ENCODE measurements at places on chromosomes 7 and 10.

- no peak for DNase-seq
Measured at GRCh38 chr10:64320448-64320847, 799.2 kb downstream of the REEP3 start.

GRCh38 chr10:15427843-15428414 lies 56.8 kb upstream of the FAM171A1 start:
- DNase-seq = no peak

DNA sequence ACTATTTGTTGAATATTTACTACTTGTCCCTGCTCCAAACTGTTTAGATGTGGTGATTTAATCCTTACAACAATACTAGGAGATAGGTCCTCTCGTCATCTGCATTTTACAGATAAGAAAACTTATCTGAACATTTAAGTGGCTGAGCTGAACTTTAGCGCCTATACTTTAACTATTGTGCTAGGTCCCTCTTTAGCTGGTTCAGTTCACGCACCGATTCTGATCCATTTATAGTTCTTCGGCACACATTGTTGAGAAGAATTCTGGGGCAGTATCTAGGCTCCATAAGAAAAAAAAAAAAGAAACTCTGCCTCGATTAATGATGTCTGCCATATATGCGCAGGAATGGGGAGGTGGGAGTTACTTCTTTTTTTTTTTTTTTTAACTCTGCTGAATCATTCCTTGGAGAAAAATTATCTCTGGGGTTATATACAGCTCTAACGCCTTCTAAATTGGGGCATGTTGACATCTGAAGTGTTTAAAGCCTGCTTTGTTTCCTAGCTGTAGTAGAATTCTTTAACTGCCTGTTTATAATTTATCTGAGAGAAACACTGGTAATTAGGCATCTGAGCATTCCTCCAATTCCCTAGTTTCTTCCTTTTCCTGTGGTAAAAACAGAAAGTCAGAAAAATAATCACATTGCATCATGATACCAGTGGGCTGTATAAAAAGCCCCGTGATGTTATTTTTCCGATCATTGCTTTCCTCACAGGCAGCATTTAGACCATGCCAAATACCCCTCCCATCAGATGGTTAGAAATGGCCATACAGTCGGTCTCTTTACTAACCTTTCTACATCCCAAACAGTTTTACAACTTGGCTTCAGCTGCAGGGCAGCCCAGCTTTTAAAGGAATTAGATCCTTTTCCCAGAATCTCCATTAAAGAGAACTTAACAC lies 98.5 kb upstream of the KDM7A start:
- DNase-seq = no peak

DNA sequence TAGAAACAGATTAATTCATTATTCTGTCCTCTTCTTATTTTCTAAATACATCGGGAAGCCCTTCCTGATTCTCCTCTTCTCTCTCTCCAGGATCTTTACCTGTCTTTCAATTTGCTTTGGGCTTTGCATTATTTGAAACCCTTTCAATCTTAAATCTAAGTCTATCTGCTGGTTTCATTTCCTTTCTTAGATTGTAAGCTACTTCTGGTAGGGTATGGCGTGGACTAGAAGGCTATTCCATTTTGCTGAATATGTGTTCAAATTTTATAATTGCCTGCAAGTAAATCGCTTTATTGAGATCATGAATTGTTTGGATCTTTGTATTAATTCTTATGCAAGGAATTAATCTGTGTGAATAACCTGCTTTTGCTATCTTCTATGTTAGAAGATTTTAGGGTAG lies 11.1 kb downstream of the STAM start:
- DNase-seq = no peak

GRCh38 chr7:30900053-30900452 lies 11.6 kb upstream of the AQP1 start:
- DNase-seq = no peak

- DNase-seq = no peak
Measured at GRCh38 chr7:157652161-157652953, 315.6 kb downstream of the DNAJB6 start.

- peak; percentile 71 for DNase-seq
Measured at GRCh38 chr10:101130984-101131961, at the start of gene TLX1. Gene TLX1 (plus strand): TSS chr10:101131300. CDS start chr10:101131542, 242 bp downstream.

- DNase-seq = no peak
Measured at GRCh38 chr10:131963811-131964210, 17.9 kb downstream of the BNIP3 start.

- DNase-seq = no peak
Measured at GRCh38 chr7:98465022-98465421, 64.1 kb upstream of the BAIAP2L1 start.

GRCh38 chr7:77524731-77525130 lies 12.4 kb upstream of the PTPN12 start:
- DNase-seq = no peak

DNA sequence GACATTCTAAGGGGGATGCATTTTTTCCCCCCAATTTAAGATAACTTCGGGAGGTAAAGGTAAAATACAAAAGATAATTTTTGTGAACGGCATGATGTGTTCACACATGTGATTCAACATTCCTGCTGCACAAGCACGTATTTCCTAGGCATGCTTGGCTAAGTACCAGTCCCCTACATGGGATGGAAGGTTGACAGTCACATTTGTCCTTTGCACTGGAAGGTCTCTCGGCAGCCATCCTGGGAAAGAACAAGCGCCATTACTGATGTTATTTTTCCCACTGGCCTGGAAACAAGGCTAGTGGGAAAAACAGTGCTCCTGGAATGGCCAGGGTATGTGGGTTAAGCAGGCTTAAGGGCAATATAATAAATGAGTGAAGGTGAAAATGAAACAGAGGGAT lies 276.2 kb upstream of the AOAH start:
- DNase-seq = no peak

DNA sequence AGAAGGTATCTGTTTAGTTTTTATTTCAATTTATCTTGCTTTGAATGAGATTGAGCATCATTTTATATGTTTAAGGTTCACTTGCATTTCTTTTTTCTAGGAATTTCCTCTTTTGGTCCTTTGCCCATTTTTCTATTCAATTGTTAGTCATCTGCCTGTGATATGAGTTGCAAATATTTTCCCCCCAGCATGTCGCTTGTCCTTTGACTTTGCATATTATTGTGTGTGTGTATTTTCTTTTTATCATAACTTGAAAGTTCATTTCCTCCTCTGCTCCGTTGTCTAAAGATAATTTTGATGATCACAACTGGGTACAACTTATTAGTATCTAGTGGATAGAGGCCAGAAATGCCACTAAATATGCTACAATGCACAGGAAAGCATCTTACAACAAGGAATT lies 132.7 kb upstream of the MDFIC start:
- DNase-seq = no peak

DNA sequence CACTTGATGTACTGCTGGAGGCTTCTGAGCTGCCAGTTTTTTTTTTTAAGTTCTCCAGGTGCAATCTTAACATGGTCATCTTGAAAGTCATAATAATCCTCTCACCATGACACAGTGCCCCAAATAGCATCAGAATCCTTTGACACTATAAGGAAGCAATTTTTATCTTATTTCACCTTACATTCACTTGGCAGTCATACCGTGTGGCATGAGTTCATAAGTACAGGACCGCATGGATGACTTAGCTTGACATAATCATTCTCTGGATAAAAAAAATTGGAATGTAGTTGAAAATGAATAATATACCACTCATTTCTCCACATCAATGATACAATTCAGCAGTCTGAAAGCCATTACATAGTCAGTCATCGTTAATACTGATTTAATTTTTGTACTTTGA lies 25.6 kb upstream of the TMEM196 start:
- DNase-seq = no peak

DNA sequence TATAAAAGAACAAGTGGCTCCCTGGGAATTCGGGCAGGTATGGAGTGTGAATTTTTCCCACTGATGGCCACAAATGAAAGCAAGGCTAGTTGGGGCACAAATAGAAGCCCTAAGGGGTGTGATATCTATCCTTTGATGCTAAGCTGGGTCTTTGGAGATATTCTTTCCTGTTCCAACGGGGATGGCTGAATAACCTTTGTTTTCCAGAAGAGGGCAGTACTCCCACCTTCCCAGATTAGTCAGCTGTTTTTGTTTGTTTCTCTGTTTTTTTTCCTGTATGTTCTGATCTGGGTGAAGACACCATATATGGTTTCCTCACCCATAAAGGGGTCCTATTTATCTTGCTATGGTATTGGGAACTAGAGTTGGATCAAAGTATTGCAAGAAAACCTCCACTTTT lies 947.7 kb upstream of the SORCS1 start:
- DNase-seq = no peak

DNA sequence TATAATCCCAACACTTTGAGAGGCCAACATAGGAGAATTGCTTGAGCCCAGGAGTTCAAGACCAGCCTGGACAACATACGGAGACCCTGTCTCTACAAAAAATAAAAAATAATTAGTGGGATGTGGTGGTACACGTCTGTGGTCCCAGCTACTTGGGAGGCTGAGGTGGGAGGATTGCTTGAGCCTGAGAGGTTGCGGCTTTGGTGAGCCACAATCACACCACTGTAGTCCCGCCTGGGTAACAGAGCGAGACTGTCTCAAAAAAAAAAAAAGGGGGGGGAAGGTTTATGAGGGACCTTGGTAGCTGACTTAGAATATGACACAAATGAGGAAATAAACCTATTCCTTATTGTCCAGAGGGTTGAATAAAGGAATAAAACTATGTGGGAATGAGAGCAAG lies 30.8 kb downstream of the SCD start:
- DNase-seq = no peak

DNA sequence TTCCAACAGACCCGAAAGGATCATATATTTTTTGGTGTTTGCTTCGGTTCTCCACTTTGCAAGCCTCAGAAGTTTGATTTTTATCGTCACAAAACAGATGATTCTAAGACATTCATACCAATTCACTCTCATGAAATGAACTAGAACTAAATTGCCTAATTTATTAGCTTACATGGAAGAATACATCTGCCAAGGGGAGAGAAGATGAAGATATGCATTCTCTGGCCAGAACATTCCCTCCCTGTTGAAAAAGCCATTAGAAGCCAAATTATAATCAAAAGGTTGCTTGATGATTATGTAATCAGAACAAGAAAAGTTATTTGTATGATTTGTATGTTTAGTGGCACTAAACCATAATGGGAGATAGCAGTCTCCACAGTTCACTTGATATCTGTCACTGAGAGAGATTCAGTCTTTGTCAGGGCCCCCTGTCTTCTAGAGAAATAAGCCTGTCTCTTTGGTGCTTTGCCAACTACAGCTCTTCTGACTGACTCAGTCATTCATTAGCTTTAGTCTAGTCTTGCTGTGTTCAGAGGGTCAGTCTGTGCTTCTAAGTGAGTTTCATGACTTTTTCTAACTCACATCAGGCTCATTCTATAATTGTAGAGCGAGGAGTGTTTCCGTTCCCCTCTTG lies 95.3 kb upstream of the GNAI1 start:
- no peak for DNase-seq

DNA sequence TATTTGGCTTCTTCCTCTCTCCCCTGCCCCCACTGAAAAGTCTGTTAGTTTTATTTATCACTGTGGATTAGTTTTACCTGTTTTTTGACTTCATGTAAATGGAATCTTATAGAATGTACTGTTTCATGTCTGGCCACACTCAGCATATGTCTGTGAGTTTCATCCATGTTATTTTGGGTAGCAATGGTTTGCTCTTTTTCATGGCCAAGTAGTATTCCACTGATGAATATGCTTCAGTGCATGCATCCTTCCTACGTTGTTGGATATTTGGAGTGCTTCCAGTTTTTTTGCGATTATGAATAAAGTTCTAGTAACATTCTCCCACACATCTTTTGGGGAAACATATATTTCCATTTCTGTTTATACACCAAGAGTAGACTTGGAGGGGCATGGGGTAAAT lies 19.1 kb downstream of the TCF7L2 start:
- no peak for DNase-seq

GRCh38 chr7:44735403-44736165 lies 13.1 kb upstream of the ZMIZ2 start:
- no peak for DNase-seq

DNA sequence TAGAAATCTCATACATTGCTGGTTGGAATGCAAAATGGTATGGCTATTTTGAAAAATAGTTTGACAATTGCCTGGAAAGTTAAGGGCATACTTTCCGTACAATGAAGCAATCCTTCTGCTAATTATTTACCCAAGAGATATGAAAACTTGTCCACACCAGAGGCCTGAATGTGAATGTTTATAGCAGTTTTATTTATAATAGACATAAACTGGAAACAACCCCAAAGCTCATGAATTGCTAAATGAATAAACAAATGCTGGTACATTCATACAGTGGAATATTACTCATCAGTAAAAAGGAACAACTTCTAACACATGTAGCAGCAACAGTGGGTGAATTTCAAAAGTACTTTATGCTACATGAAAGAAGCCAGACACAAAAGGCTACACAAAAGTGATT lies 42.7 kb downstream of the MMRN2 start:
- DNase-seq = no peak

DNA sequence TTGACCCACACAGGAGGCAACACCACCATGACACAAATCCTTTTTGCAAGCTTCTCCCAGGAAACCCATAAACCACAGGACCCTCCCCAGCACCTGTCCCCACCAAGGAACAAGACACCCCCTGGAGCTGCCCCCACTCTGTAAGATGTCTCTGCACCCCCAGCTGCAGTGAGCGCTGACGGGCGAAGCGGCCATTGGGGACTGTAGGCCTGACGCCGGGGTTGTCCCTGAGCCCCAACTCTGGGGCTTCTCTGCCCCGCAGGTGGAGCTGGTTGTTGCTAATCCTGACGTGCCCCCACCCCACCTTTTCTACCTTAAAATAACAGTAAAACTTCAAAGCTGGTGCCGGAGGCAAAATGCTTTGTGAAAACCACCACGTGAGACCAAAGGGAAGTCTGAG lies 94.7 kb upstream of the PPP2R2D start:
- DNase-seq = no peak

DNA sequence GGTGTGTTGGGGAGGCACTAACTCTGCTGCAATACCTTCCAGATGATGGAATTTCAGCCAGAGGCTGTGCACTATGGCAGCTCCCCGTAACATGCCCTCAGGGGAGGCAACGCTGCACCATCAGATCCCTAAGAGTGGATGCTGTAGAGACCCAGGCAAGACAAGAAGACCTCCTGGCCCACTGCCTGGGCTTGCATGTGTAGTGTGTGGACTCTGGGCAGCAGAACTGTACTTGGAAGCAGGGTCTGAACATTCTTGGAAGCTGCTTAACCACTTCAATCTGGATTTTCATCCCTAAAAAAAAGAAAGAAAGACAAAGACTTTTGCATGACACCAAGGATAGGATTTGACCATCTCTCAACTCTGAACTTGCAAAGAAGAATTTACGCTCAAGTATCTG lies 297.5 kb upstream of the NRP1 start:
- no peak for DNase-seq

GRCh38 chr10:61153771-61154170 lies 209.8 kb upstream of the RHOBTB1 start:
- no peak for DNase-seq

GRCh38 chr10:51955696-51956095 lies 256.3 kb upstream of the CSTF2T start:
- DNase-seq = no peak

DNA sequence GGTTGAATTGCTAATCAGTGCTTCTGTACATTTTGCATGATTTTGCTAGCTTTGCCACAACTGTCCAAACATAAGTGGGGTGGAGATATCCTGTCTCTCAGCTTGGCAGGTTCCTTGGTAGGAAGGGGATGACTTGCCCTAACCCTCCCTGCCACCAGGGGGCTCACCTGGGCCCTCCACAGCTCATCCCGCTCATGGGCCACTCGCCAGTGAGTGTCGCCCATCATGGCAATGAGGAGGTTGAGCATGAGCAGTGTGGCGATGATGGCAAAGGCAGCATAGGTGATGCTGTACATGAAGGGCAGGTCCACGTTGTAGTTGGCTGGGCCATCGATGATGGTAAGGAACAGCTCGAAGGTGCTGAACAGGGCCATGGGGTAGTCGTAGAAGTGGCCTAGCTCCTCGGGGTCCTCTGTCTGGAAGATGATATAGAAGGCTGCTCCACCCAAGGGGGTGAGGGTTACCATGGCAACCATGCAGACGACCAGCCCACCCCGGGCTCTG lies 12.2 kb downstream of the TRPV6 start:
- peak; percentile 43 for DNase-seq

Data from endothelial cell (in vitro differentiated cells).